Adrenal gland (tissue), 19 donors: ENCODE measurements at places on chromosomes 11 and 22. TPM values are rescaled to one million over a fixed set of nuclear protein-coding genes. Genes with fewer than 3 reads are reported as not detected.

KIRREL3 gene
- 0.64 TPM for polyA plus RNA-seq

GRCh38 chr11:62931499-62932278, 10.5 kb upstream of the CHRM1 start:
- no peak for DNase-seq

CDC45 gene
- 0.88 TPM for polyA plus RNA-seq

CASP5 gene
- not detected for polyA plus RNA-seq

PKP3 gene
- polyA plus RNA-seq, result not detected
